ENCODE measurements at places on chromosomes 6 and 20.
A peak's percentile ranks its signal among the peaks of the same experiment; 100 is the strongest.

- no peak for DNase-seq
Observed at GRCh38 chr6:24696097-24696496, 22.9 kb downstream of the C6orf62 start.

DNA sequence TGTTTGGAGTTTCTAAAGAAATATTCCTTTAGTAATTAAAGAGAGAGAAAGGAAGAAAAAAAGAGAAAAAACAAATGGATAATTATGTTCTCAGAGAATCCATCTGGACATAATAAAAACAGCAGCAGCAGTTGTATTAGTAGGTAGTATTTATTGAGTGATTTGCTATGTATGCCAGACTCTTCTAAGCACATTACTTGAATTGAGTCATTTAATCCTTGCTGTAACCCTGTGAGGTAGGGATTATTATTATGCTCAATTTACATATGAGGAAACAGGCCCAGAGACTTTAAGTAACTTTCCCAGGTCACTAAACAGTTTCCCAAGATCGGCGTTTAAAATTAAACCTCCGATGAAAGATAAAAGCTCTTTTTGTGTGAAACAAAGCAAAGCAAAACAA, 238.8 kb downstream of the TSHZ2 start:
- DNase-seq = no peak

GRCh38 chr6:104952911-104953399, 4.0 kb upstream of the LIN28B start:
- DNase-seq = no peak

GRCh38 chr20:50930976-50931305, 296 bp downstream of the ADNP start:
- no peak for DNase-seq

DNA sequence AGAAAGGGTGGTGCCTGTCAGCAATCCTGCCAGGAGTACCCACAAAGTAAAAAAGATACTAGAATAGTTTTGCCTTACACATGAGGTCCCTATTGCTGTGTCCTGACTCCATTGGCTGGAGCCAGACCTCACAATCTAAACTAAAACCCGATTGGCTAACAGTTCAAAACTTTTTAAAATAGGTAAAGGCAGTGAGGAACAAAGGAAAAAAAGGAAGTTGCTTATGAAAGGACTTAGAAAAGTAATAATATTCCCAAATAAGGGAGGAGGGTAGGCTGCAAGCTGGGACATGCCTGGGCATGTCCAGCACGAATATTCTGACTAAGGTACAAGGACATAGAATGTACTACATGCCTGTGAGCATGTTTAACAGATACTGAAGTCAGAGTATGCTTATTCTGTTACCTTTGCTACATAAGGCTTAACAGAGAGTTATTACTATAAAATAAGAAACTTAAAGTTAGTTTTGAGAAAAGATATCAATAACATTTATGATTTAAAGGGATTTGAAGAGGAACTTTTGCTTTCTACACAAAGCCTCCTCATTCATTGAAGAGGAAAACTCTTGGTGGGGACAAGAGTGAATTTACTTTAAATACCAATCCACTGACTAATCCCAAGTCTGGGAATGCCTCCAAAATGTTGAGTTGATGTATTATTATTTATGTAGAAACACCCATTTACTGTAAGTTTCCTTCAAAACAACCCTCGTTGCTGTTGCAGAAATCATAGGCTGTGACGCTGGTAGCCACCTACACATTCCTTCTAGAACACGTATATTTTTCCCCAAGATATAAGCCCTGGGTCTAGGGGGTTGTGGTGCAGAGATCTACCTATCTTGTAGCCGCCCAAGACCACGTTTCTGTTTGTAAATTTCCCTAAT, 8.2 kb upstream of the MTHFD1L start:
- no peak for DNase-seq

- DNase-seq = no peak
Observed at GRCh38 chr20:20780127-20780824, 67.8 kb upstream of the RALGAPA2 start.

GRCh38 chr6:132132924-132133639, 181.9 kb upstream of the CCN2 start:
- DNase-seq = no peak

DNA sequence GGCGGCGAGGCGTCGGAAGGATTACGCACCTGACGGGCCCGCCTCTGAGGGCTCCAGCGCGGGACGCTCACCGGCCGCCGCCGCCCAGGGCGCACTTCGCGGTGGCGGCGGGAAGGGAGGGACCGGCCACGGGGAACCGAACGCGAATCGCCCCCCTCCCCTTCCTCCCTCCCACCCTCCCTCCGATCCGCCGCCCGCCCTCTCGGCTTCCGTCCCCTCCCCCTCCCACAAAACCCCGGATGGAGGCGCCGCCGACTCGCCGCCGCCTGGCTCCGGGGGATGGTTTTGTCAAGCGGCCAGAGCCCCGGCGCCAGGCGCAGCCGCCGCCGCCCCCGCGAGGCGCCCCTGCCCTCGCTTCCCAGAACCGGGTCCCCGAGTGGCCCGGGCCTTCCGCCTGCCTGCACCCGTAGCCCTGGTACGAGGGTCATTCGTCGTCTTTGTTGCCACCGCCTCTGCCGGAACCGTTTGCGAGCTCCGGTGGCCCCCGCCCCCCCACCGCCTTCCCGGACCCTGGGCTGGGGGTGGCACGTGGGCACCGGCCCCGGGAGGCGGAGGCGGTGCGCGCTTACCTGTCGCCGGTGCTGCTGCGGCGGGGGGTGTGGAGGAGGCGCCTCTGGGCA, 398 bp downstream of the ZBTB2 start:
- DNase-seq = peak; percentile 72

GRCh38 chr6:138538390-138539031, 39.2 kb upstream of the NHSL1 start:
- no peak for DNase-seq

- no peak for DNase-seq
Observed at GRCh38 chr6:148452876-148453275, 110.2 kb downstream of the SASH1 start.

DNA sequence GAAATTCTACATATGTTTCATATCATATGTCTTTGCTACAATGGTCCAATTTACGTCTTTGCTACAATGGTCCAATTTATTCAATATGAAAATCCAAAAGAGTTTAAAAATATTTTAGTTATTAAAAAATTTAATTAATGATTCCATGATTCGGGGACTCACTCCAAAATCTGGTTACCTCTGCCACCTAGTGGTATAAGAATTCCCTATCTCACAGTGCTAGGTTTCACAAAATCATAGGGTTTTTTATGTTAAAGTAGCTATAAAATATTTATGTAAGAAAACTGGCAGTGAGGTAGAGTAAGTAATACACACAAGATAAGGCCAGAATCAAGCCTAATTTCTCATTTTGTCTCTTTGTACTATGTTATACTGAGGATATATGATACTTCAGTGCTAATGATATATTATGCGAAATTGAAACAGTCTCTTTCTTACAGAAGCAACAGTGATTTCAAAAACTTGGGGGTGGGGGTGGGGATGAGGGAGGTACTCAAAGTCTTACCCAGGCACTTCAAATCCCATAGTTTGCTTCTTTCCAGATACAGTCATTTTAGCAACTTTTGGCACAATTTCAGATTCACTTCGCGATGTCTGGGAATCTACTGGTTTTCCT, 52.3 kb downstream of the HBS1L start:
- DNase-seq = peak; percentile 31

- no peak for DNase-seq
Observed at GRCh38 chr6:166946125-166946524, 10.2 kb downstream of the RNASET2 start.

DNA sequence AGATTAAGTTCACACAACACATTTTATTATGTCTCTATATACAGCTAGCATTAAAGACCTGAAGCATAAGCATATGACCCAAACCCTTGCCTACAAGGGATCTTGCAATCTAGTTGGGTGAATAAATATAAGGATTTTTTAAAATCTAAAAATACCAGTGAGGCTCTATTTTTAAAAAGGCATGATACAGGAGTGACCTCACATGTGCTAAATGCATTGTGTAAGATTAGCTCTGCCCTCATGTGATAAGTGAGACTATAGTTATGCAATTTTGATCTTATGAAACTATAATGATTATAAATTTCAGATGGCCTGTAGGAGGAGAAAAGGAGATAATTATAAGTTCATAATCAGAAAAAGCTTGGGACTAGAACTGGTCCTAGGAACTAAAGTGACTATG, 451.0 kb upstream of the MAN1A1 start:
- DNase-seq = no peak

DNA sequence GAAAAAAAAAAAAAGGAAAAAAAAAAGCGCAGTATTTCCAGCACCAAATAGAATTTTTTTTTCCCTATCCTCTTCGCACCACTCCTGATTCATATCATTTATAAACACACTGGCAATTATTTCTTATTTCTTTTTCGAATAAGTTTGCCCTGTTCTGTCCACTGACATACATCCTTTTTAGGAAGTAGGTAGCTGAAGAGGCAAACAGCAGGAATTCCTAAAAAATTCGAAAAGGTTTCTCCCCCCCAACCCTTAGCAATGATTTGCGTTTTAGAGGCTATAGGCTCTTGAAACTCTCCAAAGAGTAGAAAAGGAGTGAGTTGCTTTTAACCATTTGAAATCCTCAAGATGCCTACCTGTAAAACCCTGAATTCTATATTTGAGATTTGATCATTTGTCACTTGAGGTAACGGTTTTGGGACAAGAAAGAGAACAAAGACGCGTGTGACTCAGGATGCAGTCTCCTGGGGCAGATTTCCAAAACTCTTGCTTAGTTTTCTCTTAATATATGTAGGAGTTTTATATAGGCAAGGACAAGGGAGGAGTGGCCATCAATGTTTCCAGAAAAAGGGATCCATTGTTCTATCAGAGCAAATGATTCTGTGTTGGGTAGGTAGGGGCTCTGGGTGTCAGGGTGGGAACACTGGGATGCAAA, 531 bp upstream of the CCN2 start:
- DNase-seq = no peak

DNA sequence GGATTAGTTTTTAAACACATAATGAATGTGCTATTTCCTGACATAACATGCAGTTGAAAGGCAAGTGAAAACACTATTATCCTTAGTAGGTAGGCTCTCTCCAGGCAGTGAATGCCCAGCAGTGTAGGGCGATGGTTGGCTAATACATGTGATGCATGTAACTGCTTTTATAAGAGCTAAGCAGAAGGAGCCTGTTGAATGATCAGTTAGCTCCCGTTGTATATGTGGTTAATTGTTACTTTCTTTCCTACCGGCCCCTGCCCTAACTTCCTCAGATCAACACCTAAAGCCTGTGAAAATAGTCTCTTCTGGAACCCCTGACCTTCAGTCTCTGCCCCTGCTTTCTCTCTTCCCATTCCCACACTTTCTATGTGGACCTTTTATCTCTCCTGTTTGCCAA, 10.5 kb downstream of the SOX4 start:
- DNase-seq = no peak

- DNase-seq = no peak
Observed at GRCh38 chr6:41255638-41256246, 27.6 kb downstream of the TREML4 start.

DNA sequence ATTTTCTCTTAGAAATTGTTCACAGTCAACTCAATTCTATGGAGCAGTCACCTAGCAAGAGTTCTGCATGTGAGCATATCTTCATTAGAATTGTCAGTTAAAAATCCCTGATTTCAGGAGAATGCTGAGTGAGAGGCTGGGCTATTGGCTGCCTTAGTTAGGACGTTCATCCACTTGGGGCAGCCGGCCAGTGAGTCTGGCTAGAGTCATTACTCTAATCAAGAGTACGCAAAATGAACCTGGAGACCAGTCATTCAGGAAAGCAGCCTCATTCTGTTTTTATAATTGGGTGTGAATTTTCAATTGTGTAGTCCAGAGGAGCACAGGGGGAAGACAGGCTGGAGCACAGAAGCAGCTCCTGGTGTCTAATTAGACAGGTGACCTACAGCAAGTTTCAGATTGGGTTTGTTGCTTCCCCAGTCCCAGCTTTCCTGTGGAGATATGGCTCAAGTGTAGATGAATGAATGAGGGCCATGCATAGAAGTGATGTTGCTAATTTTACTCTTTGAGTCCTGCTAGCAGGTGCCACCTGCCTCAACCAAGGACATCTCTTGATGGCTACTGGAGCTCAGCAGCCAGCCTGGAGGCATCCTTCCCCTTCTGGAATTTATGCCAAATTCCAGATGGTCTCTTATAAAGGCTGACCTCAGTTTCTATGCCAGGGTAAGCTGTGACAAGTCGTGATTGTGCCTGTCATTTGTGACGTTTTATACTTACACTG, 265.7 kb downstream of the NKAIN2 start:
- no peak for DNase-seq

DNA sequence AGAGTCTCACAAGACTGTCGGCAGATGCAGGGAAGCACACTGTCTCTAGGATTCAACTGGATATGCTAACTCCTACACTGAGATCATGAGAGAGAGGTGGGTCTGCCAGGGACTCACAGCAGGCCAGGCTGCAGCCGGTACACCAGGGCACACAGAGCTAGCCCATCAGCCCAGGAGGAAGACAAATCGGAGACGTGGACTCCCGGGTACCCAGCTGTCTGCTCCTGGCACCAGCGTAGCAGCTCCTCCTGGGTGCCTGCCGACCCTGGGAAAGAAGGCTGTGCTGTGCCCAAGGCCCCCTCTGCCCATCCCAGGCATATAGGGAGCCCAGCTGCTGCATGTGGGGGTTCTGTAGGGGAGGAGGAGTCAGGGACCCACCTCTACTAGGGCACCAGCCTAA, 7.0 kb downstream of the MICAL1 start:
- DNase-seq = no peak

GRCh38 chr6:170025935-170026750, 264.7 kb downstream of the DLL1 start:
- DNase-seq = no peak

- no peak for DNase-seq
Observed at GRCh38 chr6:19753826-19754225, 83.3 kb upstream of the ID4 start.
